Natural killer cell (primary cell): ENCODE measurements at places on chromosomes 5 and 9. TPM values are rescaled to one million over a fixed set of nuclear protein-coding genes. Genes with fewer than 3 reads are reported as not detected.

Gene PTGES
- total RNA-seq, result 0.47 TPM

GRCh38 chr9:105307591-105308130 is 63.2 kb downstream of the SLC44A1 start:
- no peak for DNase-seq

- DNase-seq, result no peak
These were observed 165.5 kb downstream of the DAB2IP start for GRCh38 chr9:121816845-121817450.

GRCh38 chr5:11258001-11258400 is 497.0 kb upstream of the DAP start:
- no peak for DNase-seq

- DNase-seq, result no peak
These were observed 28.0 kb downstream of the TNIP1 start for GRCh38 chr5:151052836-151053235.

- no peak for DNase-seq
These were observed 104.4 kb downstream of the ARHGAP26 start for GRCh38 chr5:142874540-142874939.
